ENCODE measurements at places on chromosomes 4 and X.

DNA sequence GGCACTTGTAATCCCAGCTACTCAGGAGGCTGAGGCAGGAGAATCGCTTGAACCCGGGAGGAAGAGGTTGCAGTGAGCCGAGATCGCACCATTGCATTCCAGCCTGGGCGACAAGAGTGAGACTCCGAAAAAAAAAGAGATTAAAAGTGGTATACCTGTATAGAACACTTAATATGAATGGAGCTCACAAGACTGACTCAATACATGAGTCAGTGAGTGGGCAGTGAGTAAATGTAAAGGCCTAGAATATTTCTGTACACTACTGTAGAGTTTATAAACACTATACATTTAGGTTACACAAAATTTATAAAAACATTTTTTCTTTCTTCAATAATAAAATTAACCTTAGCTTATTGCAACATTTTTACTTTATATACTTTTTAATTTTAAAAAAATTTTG, 93.8 kb downstream of the CENPC start:
- no peak for DNase-seq

DNA sequence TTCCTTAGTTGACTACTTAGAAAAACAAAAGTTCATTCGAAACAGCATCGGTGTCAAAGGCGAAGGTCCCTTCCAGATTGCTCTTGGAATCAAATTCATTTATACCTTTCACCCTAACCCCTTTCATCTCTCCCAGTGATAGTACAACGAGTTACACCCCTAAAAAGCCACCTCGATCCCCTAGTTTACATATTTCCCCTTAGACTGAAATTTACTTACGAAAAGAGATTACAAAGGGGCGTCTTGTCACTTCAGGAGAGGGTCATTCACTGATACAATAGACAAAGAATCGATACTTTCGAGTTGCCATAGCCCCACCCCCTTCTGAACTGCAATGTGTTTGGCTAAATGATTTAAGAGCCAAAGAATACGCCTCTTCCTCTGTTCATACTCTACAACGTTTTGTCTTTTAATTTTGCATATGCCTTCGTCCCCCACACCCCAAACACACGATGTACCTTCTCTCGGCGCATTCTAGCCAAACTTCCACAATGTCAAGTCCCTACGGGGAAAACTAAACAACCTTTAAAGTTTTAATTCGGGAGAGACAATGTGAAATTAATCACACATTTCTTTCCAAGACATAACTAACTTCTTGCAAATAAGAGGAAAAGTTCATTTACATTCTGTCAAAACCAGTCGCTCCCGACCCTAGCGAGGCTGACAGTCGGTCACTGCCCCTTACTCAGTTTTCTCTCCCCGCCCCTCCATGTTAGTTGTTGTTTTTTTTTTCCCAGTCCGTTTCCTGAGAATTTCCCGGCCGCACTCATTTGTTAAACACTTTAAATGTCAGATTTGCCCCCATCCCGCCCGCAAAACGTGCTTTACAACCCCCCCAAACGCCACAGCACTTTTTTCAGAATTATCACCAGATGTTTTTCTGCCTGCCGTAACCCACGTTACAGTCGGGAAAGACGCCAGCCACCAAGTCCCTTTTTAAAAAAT, 88.6 kb downstream of the HPRT1 start:
- peak; percentile 35 for DNase-seq

DNA sequence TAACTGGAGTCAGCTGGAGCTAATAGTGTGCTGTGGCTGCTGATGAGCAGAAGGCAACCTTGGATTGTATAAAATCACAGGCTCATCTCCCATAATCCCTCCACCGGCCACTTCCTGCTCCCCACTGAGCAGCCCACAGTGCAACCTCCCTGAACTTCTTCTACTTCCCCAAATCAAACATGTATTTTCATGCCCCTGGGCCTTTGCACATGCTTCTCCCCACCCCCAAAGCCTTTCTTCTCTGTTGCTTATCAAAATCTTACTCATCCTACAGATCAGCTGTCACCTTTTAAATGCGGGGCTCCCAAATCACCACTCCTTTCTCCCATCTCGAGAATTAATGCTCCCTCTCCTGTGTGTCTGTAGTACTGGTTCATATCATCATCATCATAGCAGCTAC, 35.8 kb downstream of the RHOH start:
- peak; percentile 28 for DNase-seq

DNA sequence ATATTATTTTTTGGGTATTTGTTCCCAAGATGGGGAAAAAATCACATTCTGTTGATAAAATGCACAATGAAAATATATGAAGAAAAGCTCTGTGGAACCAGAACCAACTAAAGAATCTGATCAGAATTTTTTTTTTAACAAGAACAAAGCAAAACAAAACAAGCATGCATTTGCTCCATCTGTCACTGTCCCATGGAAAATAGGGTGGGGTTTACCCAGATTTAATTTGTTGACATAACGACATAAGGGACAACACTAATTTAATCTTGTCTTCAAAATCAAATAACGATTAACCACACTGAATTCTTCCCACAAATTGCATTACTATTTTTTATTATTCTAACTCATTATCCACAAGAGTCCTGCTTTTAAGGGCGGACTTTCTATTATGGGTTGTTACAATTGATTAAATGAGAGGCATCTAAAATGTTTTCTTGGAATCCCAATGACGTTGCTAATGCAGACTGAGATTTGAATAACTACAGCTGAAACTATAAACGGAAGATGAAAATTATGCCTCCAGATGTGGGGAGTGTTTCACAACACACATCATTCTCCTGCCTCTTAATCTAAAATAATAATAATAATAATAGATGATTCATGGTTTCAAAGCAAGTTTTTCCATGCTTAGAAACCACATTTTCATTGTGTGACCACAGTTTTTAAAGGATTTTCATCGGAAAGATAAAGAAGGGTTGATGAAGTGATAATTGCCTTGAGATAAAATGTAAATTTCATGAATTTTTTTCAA, 307.0 kb upstream of the CPEB2 start:
- DNase-seq = peak; percentile 69

GRCh38 chr4:21011106-21011505, 310.8 kb downstream of the PACRGL start:
- DNase-seq = no peak

GRCh38 chr4:20984576-20984836, 284.2 kb downstream of the PACRGL start:
- DNase-seq = no peak

GRCh38 chrX:152642931-152643564, 5.4 kb downstream of the GABRQ start:
- no peak for DNase-seq

GRCh38 chrX:66399273-66399672, 235.2 kb downstream of the HEPH start:
- no peak for DNase-seq

DNA sequence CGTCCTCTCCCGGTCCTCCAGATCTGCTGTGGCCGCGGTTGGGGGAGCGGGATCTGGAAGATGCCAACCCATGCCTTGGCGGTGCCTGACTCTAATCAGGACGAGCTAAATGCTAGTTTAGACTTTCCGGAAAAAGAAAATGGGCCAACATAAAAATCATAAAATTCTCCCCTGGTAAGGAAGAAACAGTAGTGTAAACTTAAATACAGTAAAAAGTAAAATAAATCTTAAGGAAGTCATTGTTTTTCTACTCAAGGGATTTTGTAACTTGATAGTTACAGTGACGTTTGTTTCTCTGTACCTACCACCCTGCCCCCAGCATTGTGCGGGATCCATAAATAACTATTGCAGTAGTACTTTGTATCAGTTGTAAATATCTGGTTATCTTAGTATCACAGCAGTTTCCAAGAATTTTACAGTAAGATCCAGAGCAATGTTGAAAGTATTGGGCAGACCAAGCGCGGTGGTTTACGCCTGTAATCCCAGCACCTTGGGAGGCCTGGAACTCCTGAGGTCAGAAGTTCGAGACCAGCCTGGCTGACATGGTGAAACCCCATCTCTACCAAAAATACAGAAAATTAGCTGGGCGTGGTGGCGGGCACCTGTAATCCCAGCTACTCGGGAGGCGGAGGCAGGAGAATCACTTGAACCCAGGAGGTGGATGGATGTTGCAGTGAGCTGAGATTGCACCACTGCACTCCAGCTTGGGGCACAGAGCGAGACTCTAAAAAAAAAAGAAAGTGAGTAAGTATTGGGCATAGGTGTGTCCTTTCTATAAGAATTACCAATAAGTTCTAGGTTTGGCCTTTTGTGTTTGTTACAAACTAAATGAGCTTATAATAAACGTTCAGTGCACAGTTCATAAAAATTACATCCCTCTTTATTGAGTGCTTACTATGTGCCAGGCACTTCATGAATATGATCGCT, 1.0 kb upstream of the PLA2G12A start:
- peak; percentile 14 for DNase-seq

DNA sequence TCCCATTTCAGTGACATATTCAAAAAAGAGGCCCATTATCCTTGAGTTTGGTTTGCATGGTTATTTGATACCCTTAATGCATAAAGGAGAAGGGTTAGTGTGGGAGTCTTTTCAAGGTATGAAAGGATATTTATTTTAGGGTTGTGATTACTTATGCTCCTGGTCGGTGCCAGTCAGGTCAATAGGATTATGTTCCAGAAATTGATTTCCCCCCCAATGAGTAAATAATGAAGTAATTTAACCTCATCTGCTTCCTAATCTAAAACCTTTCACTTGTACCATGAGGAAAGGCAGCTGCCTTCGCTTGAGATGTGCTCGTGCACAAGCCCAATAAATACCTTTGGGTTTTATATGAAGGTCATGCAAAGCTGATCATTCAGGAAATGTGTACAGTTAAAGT, 55.0 kb upstream of the NR0B1 start:
- DNase-seq = no peak

GRCh38 chr4:43423276-43423675, 530.8 kb downstream of the GRXCR1 start:
- DNase-seq = no peak

- DNase-seq = peak; percentile 75
These were observed 1.5 kb downstream of the ADRA2C start for GRCh38 chr4:3767570-3768288.

DNA sequence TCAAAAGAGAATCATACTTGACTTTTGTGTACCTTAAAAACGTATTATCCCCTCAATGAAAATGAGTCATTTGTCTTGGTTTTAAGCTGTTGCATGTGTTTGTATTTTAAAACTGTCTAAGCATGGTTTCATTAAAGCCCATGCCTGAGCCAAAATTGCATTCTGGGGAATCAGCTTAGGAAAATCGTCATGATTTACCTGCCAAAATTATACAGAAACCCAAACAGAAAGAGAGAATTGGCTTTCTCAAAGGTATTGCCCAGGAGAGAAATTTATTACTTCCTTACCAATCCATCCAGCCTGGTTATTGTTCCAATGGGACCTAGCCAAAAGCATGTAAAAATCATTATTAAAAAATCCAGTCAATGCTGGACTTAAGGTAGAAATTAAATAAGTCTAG, 37.6 kb downstream of the GPR174 start:
- no peak for DNase-seq

GRCh38 chr4:78092850-78093249, 35.7 kb downstream of the FRAS1 start:
- DNase-seq = no peak

DNA sequence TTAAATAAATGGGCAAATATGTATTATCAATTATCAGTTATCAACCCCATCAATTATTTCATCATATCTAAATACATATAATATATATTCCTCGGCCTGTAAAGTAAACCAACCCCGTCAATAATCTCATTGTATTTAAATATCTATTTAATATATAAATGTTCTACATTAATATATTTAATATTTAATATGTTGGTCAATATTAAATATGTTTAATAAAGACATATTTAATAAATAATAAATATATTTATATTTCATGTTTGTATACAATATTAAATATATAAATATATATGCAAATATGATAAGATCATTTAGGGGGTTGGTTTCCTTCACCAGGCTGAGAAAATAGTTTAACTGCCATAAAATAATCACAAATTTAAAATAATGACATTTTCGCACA, 6.4 kb upstream of the TMEM144 start:
- DNase-seq = no peak

DNA sequence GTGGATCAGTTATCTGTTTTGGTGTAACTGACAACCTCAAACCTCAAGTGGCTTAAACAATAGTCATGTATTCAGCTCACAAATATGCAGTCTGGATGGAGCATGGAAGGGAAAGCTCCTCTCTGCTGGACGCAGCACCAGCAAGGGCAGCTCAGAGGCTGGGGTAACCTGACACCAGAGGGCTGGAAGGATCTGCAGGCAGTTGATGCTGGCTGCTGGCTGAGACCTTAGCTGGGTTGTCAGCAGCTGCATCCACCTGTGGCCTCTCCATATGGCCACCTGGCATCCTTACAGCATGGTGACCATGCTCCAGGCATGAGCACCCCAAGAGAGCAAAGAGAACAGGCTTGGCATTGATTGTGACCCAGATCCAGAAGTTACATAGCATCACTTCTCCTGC, 46.7 kb downstream of the ENPP6 start:
- DNase-seq = peak; percentile 32
